ENCODE measurements at places on chromosomes 5 and 9.

DNA sequence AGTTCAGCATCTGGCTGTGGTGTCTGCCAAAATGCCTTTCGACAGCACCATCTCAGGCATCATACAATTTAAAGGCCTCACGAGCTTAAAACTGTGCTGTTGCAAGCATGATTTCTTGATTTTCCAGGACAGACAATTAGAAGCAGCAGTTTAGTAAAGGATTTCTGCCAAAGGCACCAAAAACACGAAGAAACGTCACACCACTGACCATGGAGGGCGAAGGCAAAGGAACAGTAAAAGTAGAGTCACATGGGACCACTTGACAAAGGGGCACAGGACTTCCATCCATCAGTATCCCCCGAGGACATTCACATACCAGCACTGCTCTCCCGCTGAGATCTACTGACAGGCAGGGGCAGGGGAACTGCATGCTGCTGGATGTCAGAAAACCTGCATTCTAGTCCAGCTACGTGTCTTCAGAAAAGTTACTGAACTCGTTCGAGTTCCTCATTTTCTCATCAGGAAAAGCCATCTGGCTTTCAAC lies 70.4 kb upstream of the FBXW11 start:
- DNase-seq, result no peak

GRCh38 chr5:170612256-170612678 lies 108.4 kb downstream of the KCNIP1 start:
- DNase-seq, result peak; percentile 87

- no peak for DNase-seq
Observed at GRCh38 chr5:131381021-131381420, 117.2 kb downstream of the CDC42SE2 start.

DNA sequence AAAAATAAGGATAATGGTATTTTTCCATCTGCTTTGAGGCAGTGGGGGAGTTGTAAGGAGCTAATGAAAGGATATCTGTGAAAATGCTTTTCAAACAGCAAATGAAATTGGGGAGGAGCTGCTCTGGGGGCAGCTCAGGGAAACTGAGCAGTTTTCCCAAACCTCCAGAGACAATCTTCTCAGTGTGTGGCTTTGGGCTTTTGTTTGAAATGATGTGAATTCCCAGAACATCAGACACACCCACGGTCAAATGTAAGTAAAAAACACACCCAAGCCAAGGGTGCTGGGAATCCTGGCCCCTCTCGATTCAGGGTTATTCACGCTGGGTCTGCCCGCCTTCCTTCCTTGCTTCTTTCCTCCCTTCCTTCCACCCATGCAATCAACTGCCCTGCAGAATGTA lies 512.6 kb downstream of the BNC2 start:
- no peak for DNase-seq

GRCh38 chr9:27426511-27427271 lies 97.4 kb upstream of the IFNK start:
- DNase-seq, result no peak

- no peak for DNase-seq
Observed at GRCh38 chr5:100905259-100905914, 2.3 kb upstream of the ST8SIA4 start.

DNA sequence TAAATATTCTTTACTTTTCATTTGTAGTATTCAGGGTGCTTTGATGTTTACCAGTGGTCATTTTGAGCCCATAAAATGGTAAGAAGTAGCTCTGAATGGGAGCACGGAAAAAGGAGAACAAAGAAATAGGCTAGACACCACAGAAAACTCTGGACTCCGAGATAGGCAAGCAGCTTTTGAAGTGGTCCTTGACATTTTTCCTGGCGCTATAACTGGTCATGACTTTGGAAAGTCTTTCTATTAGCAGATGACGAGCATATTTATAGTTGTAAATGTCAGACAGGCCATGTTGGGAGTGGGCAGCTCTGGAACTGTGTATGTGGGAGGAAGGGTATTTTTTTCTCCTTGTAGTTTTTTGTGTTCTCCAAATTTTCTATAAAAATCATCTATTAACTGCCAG lies 126.1 kb upstream of the POC5 start:
- DNase-seq, result no peak

DNA sequence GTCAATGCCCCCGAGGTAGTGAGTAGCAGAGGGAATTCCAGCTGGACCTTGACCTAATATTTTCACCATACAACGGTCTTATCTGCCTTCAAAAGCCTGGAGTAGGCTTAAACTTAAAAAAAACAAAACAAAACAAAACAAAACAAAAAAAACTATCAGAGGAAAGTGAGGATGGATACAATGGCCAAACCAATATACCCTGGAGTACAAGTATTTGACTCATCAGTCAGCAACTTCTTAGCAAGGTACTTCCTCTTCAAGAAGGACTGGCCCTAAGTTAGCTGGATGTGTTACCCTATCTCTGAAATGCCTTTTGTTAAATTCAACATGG lies 160.6 kb upstream of the GNA14 start:
- no peak for DNase-seq

DNA sequence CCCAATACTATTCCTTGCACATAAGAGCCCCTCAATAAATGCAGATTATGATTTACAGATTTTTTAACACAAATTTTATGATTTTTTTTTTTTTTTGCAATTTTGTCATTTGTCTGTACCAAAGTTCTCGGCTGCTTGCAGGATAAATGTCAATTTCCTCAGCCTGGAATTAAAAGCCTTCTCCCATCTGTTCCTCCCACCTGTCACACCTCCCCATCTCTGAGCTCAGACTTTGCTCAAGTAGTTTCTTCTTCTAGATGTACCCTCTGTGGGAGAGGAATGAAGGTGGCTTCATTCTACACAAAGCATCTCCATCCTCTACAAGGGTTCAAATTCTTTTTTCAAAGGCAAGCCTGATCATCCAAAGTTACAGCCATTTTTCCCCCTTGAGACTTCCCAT lies 153.7 kb upstream of the GRAMD2B start:
- DNase-seq, result peak; percentile 85

- no peak for DNase-seq
Observed at GRCh38 chr9:110202232-110202631, 5.7 kb downstream of the C9orf152 start.

DNA sequence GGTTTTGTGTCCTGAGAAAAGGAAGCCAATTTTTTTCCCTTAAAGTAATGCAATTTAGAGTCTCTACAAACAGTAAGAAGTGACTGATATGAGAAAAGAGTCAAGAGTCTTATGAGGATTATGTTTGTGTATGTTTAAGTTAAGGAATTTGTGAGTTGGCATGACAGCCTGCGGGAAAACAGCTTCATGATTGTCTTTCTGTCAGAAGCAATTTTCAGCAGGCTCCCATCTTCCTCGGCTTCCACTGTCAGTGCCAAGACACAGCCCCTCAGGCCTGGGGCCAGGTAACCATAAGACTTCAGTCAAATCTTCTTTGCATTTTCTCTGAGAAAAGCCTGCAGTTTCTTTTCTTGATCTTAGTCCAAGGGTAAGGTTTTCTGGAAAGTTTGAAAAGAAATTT lies 17.0 kb upstream of the SELENOP start:
- no peak for DNase-seq

- DNase-seq, result peak; percentile 40
Observed at GRCh38 chr5:141574122-141574510, 44.7 kb downstream of the DIAPH1 start.

DNA sequence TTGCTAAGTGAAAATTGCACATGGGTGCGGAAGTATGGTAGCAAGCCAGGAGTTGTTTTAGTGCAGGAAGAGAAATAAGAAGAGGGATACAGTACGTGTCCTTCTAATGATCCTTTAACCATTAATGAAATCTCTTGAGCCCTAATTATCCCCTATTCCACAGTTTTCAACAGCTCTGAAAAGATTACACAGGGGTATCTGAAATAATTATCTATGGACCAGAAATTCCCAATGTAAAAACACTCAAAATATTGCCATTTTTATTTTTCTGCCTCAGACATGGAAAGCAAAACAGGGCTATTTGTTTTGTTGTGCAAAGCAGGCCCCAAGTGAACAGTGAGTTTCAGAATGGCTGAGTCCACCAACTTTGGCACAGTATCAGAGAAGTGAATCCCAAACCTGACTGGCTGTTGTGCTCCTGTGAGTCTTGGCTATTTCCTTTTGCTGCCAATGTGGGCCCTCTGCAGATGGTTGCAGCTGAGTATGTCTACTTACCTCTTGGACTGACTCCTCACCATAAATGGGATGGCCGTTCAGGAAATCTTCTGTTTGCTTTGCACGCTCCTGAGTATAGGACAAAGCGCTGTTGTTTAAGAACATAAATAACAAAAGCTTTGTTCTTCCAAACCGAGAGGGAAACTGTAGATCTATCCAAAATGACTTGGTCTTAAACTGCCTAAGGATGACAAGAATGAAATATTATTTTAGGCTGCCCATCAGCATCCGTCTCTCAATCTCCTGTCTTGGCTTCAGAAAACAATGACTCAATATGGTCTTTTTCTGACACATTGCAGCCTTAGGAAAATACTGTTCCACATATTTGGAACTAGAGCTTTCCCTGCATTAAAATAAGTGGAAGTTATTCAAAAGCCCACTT lies 204.1 kb downstream of the DEPDC1B start:
- no peak for DNase-seq

DNA sequence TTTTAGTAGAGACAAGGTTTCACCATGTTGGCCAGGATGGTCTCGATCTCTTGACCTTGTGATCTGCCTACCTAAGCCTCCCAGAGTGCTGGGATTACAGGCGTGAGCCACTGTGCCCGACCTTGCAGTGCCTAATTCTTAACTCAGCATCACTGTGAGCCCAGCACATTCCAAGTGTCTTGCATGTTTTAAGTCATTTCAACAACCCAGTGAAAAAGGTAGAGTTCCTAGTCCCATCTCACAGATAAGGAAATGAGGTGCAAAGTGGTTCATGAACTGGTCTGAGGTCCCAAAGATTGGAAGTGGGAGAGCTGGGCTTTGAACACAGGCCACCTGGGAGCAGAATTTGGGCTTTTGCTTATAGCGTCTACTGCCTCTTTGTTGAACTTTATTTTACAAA lies 68.0 kb downstream of the ZNF366 start:
- no peak for DNase-seq

GRCh38 chr5:111075520-111075919 lies 4.0 kb downstream of the TSLP start:
- DNase-seq, result no peak

DNA sequence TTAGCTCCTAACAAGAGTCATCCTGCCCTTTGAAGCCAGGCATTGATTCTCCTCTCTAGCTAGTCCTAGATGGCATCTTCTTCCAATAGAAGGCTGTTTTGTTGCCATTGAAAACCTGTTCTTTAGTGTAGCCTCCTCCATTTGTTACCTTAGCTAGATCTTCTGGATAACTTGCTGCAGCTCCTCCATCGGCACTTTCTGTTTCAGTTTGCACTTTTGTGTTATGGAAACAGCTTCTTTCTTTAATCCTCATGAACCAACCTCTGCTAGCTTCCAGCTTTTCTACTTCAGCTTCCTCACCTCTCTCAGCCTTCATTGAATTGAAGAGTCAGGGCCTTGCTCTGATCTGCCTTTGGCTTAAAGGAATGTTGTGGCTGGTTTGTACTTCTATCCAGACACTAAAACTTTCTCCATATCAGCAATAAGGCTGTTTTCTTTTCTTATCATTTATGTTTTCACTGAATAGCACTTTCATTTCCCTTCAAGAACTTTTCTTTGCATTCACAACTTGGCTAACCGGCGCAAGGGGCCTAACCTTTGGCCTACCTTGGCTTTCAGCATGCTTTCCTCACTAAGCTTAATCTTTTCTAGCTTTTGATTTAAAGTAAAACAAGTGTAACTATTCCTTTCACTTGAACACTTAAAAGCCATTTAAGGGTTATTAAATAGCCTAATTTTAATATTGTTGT lies 166.5 kb upstream of the SLC12A2 start:
- no peak for DNase-seq

- DNase-seq, result no peak
Observed at GRCh38 chr9:70921136-70921535, 200.3 kb downstream of the TRPM3 start.

- DNase-seq, result peak; percentile 99
Observed at GRCh38 chr5:13187186-13187585, 757.3 kb downstream of the DNAH5 start.

All from NCI-H524 (cell line).